ENCODE measurements at places on chromosomes 2 and 18.

- no peak for DNase-seq
Measured at GRCh38 chr18:58373481-58373880, 255.4 kb downstream of the ALPK2 start.

GRCh38 chr2:238851761-238852160 lies 3.9 kb downstream of the TWIST2 start:
- no peak for DNase-seq

DNA sequence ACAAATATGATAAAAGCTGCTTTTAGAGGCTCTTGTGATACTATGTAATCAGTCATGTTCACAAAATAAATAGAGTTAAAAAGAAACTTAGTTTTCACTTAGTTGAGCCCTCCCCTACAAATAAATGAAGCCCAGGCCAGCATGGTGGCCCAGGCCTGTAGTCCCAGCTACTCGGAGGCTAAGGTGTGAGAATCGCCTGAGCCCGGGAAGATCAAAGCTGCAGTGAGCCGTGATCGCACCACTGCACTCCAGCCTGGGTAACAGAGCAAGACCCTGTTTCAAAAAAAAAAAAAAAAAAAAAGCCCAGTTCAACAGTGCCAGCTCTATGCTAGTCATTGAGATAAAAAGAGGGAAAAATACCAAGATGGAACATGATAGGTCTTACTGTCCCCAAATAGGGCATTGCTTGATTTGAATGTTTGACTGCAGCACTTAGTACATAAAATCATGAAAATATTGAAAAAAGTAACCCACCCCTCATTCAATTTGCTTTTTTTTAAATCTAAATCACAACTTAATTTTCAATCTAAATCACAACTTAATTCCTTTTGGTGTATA lies 1.5 kb downstream of the ASNSD1 start:
- no peak for DNase-seq

- no peak for DNase-seq
Measured at GRCh38 chr2:86025976-86026743, 79.5 kb downstream of the POLR1A start.

- DNase-seq, result no peak
Measured at GRCh38 chr2:132581591-132581990, 88.4 kb downstream of the LYPD1 start.

GRCh38 chr2:173298536-173299097 lies 56.1 kb upstream of the CDCA7 start:
- no peak for DNase-seq

DNA sequence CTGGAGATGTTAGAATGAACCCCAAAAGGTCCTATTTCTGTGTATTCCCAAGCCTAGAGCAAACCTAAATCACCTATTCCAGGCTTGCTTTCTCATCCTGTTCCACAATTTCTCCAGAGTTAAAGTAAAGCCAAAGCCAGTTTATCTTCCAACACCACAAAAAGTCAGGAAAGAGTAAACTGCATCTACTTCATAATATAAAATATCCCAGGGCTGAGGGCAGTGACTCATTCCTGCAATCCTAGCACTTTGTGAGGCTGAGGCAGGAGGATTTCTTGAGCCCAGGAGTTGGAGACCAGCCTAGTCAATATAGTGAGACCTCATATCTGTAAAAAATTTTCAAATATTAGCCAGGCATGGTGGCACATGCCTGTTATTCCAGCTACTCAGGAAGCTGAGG lies 241.4 kb downstream of the CDH20 start:
- no peak for DNase-seq

GRCh38 chr2:200455958-200456421 lies 53.9 kb downstream of the KCTD18 start:
- DNase-seq, result peak; percentile 27

DNA sequence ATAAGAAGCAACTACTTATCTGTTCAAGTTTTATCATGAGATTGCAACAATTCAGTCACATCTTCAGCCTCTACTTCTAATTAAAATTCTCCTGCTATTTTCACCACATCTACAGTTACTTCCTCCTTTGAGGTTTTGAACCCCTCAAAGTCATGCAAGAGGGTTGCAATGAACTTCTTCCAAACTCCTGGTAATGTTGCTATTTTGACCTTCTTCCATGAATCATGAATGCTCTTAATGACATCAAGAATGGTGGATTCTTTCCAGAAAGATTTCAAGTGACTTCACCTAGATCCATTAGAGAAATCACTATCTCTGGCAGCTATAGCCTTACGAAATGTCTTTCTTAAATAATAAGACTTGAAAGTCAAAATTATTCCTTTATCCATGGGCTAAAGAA lies 1052.8 kb upstream of the NRXN1 start:
- DNase-seq, result no peak

- DNase-seq, result no peak
Measured at GRCh38 chr18:65487569-65487968, 263.2 kb upstream of the CDH7 start.

GRCh38 chr2:3265981-3266924 lies 111.4 kb downstream of the EIPR1 start:
- DNase-seq, result no peak

GRCh38 chr2:212381428-212382102 lies 157.0 kb downstream of the ERBB4 start:
- DNase-seq, result no peak

DNA sequence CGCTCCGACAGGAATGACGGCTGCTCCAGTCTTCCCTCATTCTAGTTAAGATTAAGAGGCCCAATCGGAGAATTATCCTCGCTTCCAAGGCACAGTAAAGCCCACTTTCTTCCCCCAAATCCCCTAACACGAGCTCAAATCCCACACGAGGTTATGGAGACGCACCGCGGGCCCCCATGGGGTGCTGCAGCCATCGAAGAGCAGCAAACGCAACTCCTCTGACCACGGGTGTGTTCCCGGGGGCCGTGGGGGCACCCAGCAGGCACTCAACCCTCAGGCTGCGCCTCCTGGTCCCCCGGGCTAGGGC lies 446 bp downstream of the COPS9 start:
- no peak for DNase-seq

- no peak for DNase-seq
Measured at GRCh38 chr18:36375118-36375517, 77.6 kb downstream of the FHOD3 start.

DNA sequence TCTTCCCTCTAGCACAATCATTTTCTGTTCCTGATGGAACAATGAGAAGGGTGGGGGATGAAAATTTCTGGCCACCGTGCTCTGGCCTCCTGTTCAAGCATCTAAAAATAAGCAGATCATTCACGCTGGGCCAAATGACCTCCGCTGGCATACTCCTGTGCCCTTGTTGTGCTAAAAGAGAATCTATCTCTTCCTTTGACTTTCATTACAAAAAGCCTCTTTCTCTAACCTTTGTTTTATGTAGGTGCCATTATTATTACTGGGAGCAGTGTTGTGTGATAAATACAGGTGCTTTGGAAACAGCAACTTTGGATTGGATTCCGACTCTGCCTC lies 44.6 kb upstream of the B3GNT2 start:
- DNase-seq, result no peak

DNA sequence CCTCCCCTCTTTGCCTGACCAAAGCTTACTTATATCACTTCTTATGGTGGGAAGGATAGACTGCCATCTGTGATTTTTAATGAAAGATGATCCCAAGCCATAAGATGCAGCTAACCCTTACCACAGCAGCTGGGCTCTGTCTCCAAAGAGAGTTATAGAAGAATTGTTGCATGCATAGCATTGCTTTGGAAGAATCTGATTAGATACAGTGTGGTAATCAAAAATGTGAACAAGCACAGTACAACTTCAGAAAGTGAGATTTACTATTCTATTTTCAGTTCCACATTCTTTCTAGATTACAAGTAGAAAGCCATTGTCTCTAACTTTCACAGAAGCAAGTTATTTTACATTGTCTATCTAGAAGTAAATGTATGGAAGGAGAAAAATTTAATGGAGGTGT lies 129.0 kb upstream of the ACVR2A start:
- no peak for DNase-seq

- no peak for DNase-seq
Measured at GRCh38 chr2:3317277-3317685, 60.3 kb downstream of the EIPR1 start.

- no peak for DNase-seq
Measured at GRCh38 chr2:127637236-127637630, 8.7 kb upstream of the GPR17 start.

- no peak for DNase-seq
Measured at GRCh38 chr2:10826026-10826425, 13.4 kb upstream of the PDIA6 start.

- DNase-seq, result no peak
Measured at GRCh38 chr2:204030322-204030721, 93.8 kb downstream of the ICOS start.

DNA sequence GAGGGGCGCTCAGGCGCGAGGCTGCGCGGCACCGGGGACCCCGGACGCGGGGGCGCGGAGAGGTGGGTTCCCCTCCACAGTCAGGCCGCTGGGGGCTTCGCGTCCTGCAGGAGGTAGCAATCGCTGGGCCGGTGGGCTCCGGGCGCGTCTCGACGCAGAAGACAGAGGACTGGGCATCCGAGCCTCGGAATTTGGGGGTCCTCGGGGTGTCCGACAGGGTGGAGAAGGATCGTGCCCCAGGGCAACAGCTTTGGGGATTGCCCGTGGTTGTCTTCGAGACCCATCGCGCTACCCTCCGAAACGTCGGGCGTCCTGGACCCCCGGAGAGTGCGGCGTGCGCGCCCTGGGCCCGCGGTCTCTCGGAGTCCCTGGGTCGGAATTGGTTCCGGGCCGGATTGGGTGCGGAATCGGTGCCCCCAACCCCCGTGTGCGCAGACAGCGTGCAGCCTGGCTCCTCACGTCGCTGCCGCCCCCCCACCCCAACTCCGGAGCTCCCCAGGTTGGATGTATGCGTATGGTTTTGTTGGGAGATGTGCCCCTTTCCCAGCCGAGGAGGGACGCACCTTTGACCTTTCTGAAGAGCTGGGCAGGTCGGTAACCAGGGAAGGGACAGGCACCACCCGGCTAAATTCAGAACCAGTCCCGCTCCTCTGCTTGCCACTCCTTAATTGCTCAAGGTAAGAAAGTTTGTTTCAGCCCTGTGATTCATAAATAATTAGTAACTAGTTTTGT lies 750 bp downstream of the NPAS2 start:
- peak; percentile 9 for DNase-seq

DNA sequence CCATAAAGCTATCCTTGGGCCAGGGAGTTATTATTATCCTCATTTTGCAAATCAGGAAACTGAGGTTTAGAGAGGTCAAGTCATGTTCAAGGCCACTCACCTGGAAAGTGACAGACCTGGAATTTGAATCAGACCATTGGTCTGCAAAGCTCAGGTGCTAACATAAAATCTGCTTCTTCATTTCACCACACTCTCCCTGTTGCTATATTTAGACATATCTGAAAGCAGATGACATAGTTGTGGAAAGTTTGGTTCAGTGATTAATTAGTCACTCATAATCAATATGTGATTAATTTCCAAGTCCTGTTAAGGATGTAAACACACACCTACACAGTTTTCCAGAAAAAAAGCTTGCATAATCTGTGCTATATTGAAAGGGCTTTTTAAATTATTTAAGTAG lies 57.4 kb downstream of the LINC00305 start:
- no peak for DNase-seq

DNA sequence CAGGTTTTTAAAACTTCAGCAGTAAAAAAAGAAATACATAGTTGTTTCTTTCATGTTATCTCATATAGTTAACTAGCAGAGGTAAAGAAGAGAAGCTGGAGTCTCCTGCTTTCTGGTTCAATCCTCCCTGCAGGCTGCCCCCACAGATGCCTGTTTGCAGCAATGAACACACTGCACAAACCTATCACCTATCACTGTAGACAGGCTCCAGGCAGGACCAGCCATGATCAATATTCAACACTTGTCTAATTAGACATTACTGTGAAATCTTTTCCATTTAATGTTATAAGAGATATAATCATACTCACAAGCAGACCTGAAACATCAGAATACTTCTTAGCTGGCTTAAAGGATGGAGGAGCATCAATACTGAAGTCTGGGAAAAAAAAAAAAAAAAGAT lies 19.8 kb downstream of the INO80C start:
- DNase-seq, result no peak

DNA sequence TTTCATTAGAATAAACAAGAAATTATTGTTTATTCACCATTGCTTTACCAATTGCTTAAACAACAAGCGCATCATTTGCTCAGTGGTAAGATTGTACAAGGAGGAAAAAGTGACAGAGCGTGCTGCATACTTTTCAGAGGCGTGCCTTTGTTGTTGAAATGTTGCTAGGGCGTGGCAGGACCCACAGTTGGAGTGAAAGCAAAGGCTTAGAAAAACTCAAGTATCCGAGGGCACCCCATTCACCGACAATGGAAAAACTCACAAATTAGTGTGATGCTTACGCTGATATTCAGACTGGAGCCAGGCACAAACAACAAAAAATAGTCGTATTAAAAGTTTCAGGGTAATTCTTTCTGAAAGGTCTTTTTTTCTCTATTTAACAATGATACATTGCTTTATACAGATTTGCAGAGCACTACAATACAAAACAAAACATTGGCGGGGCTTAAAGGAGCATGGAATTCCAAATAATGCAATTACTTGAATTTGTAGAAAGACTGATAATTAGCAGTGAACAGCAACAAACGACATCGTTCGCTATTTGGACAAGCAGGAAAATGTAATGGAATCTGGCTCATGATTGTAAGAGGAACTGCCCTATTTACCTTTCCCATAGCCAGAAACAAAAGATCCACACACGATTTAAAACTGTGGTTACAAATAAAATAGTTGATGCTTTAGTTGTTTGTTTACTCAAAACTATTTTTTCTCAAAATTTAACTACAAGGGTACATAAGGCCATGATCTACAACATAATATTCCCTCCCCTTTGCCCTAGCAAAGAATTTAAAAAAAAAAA lies 37.8 kb upstream of the RTTN start:
- no peak for DNase-seq

DNA sequence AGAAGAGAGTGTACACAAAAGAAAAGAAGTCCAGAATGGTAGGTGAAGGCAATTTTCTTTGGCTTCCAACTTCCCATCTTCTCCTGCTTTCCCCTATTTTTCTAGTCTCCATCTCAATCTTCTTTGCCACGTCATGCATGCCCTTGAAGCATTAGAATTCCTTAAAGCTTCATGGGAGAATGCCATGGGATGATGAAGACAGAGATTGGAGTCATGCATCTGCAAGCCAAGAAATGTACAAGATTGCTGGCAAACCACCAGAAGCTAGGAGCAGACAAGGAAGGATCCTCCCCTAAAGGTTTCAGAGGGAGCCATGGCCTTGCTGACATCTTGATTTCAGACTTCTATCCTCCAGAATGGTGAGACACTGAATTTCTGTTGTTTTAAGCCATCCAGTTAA lies 305.9 kb downstream of the HRH4 start:
- DNase-seq, result no peak

DNA sequence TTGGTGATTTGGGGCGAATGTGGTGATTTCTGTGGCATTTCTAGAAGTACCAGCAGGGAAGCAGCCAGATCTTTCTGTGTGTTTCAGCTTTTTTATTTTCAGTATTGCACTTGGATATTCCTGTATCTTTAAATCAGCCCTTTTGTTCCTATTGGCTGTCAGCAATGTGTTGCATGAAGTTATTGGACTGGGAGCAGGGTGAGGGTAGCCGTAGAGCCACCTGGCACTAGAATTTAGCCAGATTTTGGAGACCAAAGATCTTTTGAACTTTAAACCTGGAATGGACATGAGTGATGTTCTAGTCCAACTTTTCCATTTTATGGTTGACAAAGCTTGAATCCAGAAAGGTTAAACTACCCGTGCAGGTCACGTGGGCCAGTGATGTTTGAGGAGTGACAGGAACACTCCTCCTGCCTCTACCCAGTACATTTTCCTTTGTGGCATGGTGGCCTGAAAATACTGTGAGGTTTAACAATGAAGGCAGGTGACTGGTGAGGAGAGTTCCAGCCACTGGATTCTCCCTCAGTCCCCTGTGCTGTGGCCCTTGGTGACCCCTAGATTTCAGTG lies 122.3 kb downstream of the NEDD4L start:
- DNase-seq, result no peak

GRCh38 chr2:52775674-52776073 lies 991.9 kb upstream of the CHAC2 start:
- no peak for DNase-seq

Measured in activated T-cell treated with anti-CD3 and anti-CD28 coated beads for 48 hours (primary cell).